ENCODE measurements at places on chromosomes 4 and X.

DNA sequence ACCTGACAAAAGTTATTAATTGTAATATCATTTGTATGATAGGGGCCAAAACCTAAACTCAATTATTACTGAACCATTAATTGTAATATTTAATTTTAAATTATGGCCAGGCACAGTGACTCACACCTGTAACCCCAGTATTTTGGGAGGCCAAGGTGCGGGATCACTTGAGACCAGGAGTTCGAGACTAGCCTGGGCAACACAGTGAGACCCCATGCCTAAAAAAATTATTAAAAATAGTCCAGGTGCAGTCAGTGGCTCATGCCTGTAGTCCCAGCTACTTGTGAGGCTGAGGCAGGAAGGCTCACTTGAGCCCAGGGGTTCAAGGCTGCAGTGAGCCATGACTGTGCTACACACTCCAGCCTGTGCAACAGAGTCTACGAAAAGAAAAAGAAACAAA lies 18.0 kb downstream of the PPAT start:
- DNase-seq, result no peak

DNA sequence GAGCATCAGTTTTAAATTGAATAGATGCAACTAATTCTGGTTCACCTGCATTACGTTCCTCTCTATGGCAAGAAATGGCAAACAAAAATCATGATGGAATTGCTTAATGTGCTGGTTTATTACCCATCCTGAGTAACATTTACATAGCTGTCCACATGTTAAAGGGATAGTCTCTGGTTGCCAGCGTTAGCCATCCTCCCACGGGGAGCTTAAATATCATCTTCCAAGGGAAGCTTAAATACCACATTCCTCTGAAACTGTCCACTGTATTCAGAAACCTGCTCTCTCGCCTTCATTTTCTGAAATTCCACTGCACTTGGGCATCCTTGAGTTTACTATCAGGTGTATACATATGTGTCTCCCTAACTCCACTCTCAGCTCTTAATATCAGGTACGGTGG lies 586.6 kb downstream of the TLL1 start:
- DNase-seq, result no peak

DNA sequence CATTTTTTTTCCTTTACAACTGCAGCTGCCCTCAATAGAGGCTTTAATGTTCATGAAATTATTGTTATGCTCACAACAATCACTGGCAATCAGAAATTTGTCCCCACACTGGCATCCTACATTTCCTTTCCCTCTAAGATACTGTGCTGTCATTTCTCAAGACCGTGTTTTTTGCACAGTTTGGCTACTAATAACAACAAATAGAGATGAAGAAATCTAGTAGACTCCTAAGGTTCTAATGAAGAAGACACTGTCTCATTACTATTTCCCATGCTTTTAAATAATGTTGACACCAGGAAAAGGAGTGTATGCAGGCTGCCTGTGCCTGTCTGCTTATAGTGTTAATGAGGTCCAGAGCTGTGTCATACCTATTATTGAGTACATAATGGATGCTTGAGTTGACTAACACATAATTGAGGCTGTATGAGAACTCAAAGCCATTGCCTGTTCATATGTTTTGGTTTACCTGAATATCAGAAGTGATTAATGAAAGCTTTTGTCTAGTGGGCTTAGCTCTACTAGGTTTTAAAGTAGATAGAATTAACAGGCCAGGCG lies 1.5 kb upstream of the EIF4E start:
- no peak for DNase-seq

GRCh38 chr4:140626661-140627376 lies 58.1 kb upstream of the UCP1 start:
- DNase-seq, result no peak

GRCh38 chrX:8345473-8345872 lies 119.2 kb upstream of the VCX3B start:
- DNase-seq, result no peak

DNA sequence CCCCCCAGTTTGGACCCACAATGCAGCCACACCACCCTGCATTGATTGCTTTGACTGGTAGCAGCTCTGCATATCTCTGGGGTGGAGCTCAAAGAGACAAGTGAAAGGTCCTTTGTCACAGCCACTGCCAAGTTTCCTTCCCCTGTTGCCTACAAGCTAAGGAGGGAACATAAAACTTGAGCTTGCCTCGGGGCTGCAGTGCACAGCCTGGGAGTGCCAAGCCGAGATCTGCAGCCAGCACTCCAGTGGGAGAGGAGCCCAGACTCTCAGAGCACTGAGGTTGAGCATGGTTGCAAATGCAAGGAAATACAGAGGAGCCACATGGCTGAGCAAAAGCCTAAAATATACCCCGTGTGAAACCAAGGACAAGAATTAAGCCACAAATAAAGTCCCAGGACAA lies 142.2 kb downstream of the DKK2 start:
- no peak for DNase-seq

DNA sequence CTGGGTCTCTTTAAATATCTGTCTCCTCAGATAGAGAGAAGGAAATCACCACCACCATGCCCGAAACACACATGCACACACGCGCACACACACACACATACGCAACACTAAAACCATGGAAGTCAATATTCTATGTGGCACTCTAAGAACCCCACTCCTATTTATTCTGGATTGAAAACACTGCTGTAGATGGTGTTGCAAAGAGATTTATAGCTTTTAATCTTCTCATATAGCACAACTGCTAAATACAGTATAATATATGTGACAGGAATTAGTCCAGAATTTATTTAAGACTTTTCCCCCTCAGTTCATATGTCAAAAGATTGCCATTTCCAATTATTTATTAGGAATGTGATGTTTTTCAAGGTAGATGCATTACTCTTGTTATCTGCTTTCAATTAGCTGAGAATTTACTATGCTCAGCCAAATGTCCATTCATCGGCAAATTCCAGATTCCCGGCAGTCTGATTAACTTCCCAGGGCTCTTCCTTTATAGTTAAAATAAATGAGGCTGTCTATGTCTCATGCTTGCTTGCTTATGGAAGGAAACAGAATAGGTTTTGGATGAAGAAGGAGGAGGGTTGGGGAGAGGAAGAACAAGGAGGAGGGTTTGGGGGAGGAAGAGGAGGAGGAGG lies 115.4 kb upstream of the NDP start:
- no peak for DNase-seq
